ENCODE measurements at places on chromosomes 3 and 15.

GRCh38 chr15:65041787-65042186 is 3.4 kb upstream of the SLC51B start:
- no peak for DNase-seq

DNA sequence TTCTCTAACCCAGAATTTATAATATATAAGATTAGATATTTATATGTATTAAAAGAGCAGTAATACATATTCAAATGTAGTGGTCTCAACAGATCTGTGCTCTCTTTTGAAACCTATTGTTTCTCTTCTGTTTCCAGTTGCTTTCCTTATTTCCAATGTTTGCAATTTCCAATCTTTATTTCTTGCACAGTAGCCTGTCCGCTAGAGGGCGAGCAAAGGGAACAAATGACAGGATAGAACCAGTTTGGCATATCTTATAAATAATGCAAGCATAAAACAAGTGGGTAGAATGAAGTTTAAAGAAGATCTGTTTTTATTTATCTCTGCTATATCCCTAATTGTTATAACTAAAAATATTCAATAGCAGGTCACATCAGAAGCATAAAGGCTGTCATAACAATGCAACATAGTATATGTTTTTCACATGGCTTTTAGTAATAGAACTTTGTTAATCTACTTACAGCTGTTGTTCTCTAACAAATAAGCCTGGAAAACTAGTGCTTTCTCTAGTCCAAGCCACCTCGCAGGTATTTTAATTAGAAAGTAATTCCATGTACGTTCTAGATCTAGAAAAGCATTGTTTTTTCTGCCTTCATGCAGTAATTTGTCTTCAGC is 15.1 kb upstream of the TCAIM start:
- no peak for DNase-seq

GRCh38 chr15:76335307-76336253 is 993 bp upstream of the ISL2 start:
- DNase-seq, result no peak

DNA sequence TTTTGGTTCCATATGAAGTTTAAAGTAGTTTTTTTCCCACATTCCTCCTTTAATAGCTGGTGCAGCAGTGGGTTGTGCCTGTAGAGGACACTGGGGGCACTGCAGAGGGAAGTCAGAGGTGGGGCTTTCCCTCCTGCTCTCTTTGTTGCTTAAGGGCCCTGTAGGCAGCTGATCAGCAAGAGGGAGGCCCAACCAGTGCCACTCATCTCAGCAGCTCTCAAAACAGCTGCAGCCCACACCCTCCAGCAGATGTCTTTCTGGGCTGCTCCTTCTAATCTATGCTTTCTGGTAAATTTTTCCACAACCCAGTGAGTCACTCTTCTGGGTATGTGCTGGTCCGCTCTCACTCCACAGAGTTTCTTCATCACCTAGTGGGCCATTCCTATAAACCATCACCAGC is 263.8 kb downstream of the FEZF2 start:
- DNase-seq, result no peak

GRCh38 chr3:48635222-48636021 is at the start of gene SLC26A6:
Gene SLC26A6 (minus strand): TSS chr3:48635461. CDS start chr3:48635393, 68 bp downstream.
- peak; percentile 78 for DNase-seq

DNA sequence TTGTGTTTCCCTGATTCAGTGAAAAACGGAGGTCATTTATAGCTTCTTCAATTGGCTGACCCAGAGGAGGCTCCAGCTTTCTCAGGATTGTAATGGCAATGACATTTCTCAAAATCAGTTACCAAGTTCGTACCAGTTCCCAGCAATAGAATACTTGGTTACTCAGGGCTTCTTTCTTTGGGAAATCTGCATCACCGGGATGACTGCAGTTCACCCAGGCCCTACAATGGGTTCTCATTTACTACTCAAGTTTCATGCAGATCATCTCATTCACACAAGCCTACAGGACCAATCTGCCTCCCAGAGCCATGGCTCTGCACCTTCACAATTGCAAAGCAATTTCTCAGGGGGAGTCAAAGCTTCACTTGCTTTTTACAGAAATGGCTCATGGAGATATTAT is 109.6 kb downstream of the FHIT start:
- no peak for DNase-seq

DNA sequence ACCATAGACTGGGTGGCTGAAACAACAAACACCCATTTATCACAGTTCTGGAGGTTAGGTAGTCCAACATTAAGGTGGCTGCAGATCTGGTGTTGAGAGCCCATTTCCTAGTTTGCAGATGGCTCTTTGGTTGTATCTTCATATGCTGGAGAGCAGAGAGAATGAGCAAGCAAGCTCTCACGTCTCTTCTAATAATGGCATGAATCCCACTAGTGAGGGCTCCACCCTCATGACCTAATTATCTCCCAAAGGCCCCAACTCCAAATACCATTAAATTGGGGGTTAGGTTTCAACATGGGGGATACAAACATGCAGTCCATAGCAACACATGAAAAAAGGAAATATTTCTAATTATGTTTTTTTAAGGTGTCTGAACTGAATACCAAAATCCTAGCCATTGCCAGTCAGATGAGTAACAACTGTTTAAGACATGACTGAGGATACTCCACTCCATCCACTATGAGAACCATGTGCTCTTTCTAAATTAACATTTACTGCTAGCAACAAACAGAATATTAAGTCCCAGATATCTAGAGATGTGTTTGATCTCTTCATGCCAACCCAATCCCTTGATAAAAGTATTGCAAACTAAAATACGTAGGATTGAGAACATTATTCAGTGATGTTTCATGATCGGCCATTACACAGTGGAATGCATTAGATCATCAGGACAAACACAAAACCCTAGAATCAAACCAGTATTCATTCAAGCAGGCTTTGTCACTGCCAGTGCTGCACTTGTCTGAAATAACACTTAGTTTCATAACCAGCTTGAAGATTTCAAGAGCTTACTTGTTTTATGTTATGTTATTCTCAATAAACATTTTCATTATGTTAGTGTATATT is 340.3 kb downstream of the SLC9A9 start:
- DNase-seq, result no peak

GRCh38 chr15:66780172-66780972 is 78.3 kb downstream of the SMAD6 start:
- no peak for DNase-seq

- no peak for DNase-seq
Observed at GRCh38 chr15:71051539-71051938, 63.7 kb upstream of the THSD4 start.

GRCh38 chr3:165854696-165855095 is 17.5 kb upstream of the BCHE start:
- DNase-seq, result no peak

GRCh38 chr3:114480442-114480841 is 186.6 kb downstream of the TIGIT start:
- DNase-seq, result no peak

DNA sequence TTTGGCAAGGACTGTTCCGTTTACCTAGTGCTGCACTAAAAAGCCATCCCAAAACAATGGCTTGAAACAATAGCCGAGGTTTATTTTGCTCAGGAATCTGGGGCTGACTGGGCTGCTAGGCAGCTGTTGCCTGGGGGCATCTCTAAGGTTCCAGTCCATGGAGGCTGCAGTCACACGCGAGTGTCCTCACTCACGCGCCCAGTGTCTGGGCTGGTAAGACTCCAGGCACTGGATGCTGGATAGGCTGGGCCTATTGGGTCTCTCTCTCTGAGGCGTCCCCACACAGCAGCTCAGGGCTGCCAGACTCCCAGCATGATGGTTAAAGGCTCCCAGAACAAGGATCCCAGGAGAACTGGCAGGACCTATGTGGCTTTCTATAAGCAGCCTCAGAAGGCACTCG is 34.2 kb downstream of the ALS2CL start:
- DNase-seq, result no peak

GRCh38 chr15:79522656-79523055 is 90.5 kb downstream of the MINAR1 start:
- no peak for DNase-seq

All from esophagus squamous epithelium (tissue), 5 donors.